NCI-H2227 treated with DMSO at 0.1 percent for 48 hours (cell line): ENCODE measurements at places on chromosomes 6 and 20.

- no peak for DNase-seq
Measured at GRCh38 chr20:24952376-24953208, 3.5 kb downstream of the CST7 start.

GRCh38 chr6:45416700-45417099 lies 39.0 kb upstream of the SUPT3H start:
- no peak for DNase-seq

- DNase-seq = no peak
Measured at GRCh38 chr6:74757813-74758212, 448.0 kb downstream of the COL12A1 start.

DNA sequence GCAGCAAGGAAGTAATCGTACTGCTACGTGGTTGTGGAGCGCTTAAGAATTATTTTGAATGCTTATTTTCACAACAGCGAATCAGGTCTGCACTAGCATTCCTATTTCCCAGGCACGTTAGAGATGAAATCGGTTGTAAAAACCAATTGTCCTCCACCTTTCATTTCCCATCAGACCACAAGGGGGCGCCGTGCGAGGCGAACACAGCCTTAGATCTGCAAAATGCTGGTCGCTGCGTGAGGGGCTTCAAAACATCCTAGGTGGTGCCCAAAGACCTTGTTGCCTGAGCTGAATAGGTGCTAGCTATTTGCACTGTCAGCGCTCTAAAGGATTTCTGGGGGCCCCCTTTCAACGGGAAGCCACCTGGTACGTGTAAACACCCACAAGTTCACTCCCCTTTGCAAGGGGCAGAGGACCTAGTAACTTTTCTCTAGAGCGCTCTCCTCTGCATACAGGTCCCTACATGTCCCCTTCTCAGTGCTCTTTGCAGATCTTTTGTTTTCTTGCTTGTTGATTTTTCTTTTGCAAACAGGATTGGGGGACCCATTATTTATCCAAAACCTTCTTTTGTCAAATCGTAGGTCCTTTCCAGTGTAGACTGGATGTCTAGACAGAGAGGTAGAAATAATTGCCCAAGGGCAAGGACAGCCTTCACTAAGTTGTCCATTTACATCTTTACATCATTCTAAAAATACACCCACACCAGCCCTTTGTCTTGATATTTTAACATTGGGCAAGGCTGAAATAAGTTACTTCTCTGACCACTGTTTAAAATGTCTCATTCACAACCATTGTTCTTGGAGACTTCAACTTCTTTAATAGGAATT lies 59.8 kb downstream of the NEDD9 start:
- DNase-seq = peak; percentile 98
